ENCODE measurements at places on chromosomes 6 and 20. TPM values are rescaled to one million over a fixed set of nuclear protein-coding genes. Genes with fewer than 3 reads are reported as not detected.
A peak's percentile ranks its signal among the peaks of the same experiment; 100 is the strongest.

GRCh38 chr20:2729791-2730190 is 37.2 kb downstream of the EBF4 start:
- DNase-seq = no peak

DNA sequence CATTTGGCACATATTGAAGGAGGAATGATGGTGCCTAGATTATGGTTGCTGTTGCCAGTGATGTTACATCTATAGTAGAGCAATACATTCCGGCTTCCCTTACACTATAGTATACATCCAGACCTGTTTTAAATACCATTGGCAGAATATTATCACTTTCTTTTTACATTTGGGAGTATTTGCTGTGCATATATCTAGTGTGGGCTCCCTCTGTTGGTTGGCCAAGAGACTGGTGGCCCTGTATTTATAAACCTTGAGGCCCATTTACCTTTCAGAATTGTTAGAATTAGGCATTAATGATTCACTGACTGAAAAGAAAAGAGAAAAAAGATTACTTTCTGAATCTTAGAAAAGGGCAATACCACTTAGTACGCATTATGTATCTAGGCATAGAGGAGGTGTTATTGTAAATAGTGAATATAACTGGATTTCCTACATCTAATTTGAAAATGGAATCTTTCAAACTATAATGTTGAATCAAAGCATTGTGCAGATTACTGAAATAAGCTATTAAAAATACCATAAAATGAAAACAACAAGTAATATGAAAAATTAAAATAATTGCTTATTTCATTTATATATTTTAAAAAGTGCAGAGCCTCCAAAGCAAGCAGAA is 628.8 kb upstream of the MAN1A1 start:
- peak; percentile 38 for DNase-seq

Gene NR2E1
- total RNA-seq = not detected

Gene MYLK4
- 0.28 TPM for total RNA-seq

GRCh38 chr20:58677079-58677604 is 15.5 kb upstream of the NPEPL1 start:
- no peak for DNase-seq

Gene HFE
- total RNA-seq = 7.4 TPM

Gene KCNK15
- 0.92 TPM for total RNA-seq

Measured in hepatocyte (in vitro differentiated cells).